CD4-positive, alpha-beta T cell treated with Interleukin-6 for 4 hours (primary cell): ENCODE measurements at places on chromosomes 4 and X.

DNA sequence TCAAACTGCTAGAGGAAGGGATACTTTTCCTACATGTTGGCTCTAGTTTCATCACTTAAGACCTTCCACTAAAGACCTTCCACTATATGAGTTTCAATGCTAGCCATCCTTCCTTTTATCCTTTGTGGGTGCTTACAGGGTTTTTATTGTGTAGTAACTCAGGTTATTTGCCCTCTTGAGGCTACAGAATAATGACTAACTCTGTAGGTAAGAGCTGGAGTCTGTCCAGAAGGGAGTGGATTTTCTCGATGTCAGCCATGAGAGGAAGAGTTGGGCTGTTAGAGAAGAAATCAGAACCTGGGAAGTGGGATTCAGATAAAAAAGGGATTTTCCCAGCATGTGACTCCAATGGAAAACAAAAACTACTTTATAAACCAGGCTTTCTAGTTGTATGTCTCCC, 27.5 kb upstream of the HERC5 start:
- DNase-seq = no peak

- DNase-seq = no peak
Measured at GRCh38 chrX:144334577-144334976, 450.7 kb downstream of the UBE2NL start.

DNA sequence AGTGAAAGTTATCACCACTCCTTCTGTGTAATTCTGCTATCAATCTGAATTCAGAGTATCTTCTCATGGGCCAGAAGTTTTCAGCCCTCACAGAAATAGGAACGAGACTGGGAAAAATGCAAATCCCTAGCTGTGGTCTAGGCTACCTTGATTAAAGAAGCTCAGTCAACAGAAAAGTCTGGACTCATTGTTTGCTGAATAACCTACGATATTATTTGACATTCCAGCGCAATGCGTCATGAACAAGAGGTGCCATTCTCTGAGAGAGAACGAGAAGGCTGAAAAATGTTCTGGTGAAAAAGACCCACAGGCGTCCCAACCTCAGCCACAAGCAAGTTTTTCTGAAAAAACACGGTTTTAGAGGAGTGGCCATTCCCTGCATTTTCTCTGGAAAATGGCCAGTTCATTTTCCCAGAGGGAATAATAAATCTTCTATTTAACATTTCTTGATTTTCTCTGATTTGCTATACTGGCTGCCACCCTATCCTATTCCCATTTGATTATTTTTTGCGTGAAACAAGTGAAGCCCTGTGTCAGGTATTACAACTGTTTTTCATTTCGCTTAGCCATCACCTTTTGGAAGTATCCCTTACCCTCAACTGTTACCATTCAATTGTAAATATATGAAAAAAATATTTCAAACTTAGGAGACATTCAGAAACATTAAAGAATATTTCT, 1117.6 kb upstream of the PRKX start:
- no peak for DNase-seq

GRCh38 chr4:54400188-54400587, 171.1 kb downstream of the PDGFRA start:
- no peak for DNase-seq

- no peak for DNase-seq
Measured at GRCh38 chr4:40458683-40459082, 123.5 kb downstream of the CHRNA9 start.

DNA sequence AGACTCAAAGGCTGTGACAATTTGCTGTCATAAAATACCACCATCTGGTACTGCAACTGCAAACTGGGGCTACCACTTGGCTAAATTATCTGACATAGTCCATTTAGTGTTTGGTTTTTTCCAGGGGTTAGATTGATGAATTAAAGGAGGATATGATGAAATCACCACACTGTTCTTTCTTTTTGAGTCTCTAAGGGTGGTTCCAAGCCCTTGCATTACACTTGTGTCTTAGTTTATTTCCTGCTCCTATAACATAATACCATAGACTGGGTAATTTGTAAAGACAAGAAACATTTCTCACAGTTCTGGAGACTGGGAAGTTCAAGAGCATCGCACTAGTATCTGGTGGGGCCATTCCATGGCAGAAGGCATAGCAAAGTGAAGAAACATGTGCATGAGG, 32.0 kb upstream of the CD38 start:
- DNase-seq = no peak

DNA sequence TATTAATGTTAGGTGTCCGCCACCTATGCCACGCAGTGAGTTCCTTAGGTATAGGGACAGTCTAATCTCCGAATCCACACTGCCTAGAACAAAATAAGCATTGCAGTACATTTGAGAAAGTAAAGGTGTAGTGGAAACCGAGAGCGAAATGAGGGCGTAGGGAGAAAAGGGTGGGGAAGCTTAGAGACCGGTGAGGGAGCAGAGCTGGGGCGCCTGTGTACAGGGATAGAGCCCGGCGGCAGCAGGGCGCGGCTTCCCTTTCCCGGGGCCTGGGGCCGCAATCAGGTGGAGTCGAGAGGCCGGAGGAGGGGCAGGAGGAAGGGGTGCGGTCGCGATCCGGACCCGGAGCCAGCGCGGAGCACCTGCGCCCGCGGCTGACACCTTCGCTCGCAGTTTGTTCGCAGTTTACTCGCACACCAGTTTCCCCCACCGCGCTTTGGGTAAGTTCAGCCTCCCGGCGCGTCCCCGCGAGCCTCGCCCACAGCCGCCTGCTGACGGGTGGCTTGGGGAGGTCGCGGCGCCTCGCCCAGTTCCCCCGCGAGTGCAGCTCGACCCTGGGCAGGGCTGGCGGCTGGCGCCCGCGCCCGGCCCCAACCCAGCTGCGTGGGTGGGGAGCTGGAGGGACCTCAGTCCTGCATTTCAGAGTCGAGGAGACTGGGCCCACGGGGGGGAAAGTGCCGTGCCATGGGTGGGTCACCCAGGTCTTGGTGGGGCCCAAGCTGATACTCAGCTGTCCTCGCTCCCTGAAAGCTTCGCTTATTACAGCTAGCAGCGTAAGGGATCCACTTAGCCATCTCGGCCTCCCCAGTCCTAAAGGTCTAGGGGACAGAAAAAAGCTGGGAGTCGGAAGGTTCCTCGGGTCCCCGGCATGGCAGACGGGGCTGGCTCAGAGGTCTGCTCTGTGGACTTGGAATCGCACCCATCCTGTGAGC, at the start of gene ANXA3:
Gene ANXA3, plus strand, starts transcription at position 351 of the 932 bp plus-strand sequence. CDS start 2,704 bp downstream, outside the sequence.
- DNase-seq = peak; percentile 11

- DNase-seq = no peak
Measured at GRCh38 chr4:108685036-108685686, 34.8 kb downstream of the OSTC start.

DNA sequence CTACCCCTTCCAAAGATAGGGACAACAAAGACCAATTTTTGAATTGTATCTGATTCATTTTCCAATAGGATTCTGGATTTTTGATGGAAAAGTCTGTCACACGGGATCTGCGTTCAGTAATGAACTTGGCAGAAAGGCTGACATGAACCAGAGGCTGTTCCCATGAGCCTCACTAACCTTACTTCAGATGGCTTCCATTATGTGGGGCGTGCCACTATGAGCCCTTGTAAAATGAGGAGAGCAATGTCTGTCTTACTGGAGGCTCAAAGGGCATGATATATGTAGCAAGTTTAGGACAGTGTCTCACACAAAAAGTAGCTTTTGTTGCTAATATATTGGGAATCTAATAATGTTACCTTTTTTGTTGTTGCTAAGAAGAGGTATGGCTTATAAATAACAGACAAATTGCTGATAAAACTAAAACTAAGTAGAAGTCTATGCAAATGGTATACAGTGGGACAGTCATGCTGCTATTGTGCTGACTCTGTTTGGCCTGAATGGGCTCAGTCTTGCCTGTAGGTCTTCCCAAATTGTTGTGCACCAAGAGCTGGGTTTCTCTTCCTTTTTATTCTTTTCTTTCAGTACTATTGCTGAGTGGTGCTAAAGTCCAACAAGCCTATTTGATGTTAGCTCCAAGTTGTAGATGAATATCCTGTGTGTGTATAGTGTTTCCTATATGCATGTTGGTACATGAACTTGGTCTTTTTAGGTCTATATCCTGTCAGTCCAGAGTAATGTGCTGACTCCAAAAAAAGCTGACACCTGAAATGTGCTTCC, 132.1 kb downstream of the SPRY1 start:
- no peak for DNase-seq

DNA sequence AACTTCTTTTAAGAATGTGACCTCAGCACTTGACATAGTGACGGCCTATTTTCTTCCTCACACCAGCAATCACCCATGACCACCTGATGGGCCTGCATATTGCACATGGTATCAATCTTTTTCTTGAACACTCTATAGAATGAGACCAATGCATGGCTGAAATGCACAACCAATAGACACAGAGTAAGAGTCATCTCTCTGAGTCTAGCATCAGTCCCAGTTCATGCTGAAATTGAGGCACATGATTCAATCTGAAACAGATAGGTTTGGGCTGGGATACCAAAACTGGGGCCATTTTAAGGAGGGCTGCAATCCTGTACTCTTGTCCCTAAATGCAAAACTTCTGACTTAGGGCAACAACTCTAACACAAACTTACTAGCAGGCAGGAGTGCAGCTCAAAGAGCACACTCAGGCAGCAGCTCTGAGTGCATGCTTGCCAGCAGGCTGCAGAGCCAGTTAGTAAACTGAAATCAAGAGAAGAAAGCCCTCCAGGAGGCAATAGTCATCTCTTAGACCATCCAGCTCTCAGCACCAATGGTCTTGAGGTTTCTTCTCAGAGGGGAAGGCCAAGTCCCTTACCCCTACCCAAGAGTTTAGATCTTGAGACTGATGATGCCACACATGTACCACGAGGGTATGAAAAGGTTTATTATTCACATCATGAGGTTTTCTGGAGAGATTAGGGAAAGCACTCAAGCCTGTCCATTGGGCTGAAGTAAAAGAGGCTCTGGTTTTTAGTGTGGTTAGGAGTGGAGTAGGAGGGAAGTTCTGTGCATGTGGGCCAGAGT, 24.7 kb upstream of the GPR101 start:
- no peak for DNase-seq

GRCh38 chrX:24168807-24169206, 19.3 kb downstream of the ZFX start:
- DNase-seq = no peak

GRCh38 chr4:163544407-163545038, 50.0 kb downstream of the TMA16 start:
- DNase-seq = peak; percentile 69

GRCh38 chr4:117793845-117794480, 240.3 kb upstream of the NDST3 start:
- no peak for DNase-seq

GRCh38 chr4:142558851-142559250, 287.2 kb downstream of the INPP4B start:
- DNase-seq = no peak

- no peak for DNase-seq
Measured at GRCh38 chr4:139857021-139857420, 191.4 kb downstream of the MGST2 start.

DNA sequence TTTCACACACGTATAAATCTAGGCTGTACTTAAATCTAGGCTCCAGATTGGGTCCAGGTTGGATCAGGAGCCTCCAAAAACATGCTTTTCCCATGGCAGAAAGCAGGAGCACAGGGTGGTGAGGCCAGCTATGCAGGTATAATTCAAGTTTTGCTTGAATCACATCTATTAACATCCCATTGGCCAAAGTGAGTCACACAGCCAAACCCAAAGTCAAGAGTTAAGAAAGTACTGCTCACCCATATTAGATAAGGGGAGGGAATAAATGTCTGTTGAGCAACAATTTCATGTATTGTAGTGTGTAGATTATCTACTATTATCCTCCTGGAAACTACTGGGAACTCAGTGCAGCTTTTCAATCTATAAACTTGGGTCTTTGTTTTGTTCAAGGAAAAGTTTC, 12.8 kb downstream of the SUPT20HL2 start:
- DNase-seq = no peak

GRCh38 chrX:30874851-30875250, 14.2 kb downstream of the TAB3 start:
- no peak for DNase-seq

DNA sequence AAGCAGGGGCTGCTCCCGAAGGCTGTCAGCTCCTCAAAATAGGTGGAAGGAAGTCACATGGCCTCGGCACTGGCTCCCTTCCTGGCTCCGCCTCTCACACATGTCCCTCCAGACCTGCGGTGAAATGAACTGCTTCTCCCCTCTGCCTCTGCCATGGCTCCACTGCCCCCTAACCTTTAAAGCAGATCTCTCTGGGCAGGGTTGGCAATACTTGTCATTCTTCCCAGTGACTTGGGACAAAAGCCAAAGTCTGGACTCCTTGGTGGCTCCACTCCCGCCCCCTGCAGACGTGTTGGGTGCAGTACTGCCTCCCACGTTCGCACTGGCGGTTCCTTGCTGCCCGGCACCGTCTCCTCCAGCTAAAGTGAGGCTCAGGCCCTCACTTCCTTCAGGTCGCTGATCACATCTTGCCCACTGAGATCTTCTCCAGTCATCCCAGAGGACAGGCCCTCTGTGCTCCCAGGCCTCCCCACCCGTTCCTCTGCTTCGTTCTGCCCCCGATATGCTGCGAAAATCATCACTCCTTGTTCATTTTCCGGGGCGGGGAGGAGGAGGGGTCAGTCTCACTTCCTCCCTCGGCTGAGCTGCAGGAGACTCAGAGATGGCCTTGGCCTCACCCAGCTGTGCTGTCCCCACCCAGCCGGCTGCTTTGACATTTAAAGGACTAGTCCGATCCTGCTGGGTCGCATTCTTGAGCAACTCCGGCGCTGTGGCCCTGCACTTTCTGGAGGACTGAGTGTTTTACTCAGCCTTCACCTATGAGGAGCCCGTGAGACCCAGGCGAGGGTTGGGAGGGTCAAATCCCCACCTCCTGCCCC, 97.4 kb downstream of the PHKA2 start:
- DNase-seq = peak; percentile 57

- no peak for DNase-seq
Measured at GRCh38 chr4:78004270-78004669, 52.9 kb upstream of the FRAS1 start.

DNA sequence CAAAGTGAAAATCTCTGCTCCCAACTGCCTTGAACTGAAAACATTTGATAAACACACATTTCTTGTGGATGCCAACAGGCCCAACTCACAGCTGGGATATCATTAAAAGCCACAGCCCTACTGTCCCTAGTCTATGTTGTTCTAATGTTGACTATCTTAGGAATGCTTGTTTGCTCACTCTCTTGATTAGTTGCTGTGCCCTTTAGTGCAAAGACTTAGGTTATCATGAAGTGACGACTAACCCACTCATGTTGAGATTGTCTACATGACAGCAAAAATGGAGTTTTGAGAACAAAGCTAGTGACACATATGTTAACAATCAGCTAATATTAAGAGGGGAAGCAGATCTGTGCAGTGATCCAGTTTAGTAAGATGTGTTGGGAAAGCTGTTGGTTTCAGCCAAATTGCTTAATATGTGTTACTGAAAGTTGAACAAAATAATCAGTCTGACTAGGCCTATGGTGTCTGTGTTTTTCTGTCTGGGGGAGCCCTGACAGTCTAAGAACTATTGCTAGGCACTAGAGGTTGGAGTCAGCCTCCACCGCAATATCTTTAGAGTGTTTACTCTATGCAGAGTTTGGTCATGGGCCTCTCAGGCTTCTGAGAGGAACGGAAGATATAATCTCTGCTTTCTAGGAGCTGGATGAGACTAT, 125.5 kb downstream of the ATG4A start:
- DNase-seq = no peak

GRCh38 chrX:828411-828959, 197.9 kb downstream of the SHOX start:
- DNase-seq = no peak
